Activated CD4-positive, alpha-beta T cell treated with anti-CD3 and anti-CD28 coated beads, Interleukin-2, Interleukin-6, amounts not matched to agents 100 ng/mL and 50 ng/mL, durations not matched to agents 16 hours and 8 hours (primary cell): ENCODE measurements at places on chromosomes 3 and 15.

DNA sequence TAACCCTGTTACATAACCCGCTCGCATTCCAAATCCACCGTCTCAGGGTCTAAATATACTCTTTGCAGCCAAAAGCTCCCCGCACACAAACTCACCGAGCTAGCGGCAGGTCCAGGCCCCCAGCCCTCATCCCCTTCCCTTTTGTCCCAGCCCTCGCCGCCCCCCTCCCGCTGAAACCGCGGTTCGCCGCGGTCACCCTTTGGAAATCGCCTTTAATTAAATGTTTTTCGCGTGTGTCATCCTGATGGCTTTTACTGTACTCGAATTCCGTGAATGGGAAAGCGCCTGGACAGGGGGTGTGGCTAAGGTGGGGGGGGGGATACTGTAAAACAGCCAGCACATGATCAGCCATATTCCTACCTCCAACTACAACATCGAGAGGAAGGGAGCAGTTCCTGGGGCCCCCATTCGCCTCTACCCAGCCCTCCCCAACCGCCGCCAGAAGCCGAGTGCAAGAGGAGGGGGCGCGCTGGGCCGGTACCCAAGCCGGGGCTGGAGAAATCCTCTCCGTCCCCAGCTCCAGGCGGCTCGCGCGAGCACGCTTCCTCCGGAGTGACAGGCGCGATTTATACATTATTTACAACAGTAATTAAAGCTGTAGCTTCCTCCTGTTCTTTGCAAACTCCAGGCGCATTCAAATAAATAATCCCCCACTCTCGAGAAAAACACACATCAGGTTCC lies 1.7 kb downstream of the RORA start:
- DNase-seq: no peak

- no peak for DNase-seq
These were observed 142.8 kb upstream of the ATP2B2 start for GRCh38 chr3:10648181-10648580.

DNA sequence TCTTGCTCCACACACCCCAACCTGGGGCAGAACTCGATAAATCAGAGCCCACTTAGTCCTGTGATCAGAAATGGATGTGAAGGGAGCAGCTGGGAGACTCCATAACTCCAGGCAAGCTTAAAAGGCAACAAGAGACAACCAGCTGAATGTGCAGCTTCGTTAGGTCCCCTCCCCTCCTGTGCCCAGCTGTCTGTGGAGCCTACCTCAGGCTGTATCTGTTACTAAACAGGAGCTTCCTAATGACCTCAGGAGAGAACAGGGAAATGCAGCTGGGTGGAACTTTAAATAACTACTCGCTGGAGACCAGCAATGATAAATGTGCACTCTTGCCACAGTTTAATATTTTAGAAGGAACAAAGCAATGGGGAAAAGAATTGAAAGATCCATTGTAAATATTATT lies 25.9 kb downstream of the SLC9A9 start:
- no peak for DNase-seq

- DNase-seq: no peak
These were observed 27.6 kb upstream of the UBP1 start for GRCh38 chr3:33467786-33468185.

GRCh38 chr3:18024715-18025114 lies 282.3 kb upstream of the TBC1D5 start:
- DNase-seq: no peak

DNA sequence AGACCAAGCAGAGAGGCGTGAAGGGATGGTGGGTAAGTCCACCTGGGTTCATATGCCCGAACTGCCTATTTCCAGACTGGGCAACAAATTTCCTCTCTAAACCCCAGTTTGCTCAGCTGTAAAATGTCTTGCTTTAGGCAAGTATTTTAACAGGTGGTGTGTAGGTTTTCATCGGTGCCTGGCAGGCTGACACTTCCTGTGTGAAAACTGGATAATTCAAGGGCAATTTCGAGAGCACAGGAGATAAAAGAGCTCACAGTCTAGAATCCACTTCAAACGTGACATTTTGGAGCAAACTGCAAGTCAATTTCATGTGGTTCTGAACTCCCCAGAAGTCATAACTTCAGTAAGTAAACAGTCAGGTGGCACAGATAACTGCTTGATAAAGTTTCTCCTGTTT lies 112.2 kb downstream of the OXNAD1 start:
- DNase-seq: peak; percentile 33

GRCh38 chr3:17387108-17387507 lies 355.3 kb downstream of the TBC1D5 start:
- no peak for DNase-seq

- DNase-seq: no peak
These were observed 127.6 kb upstream of the UBE2E2 start for GRCh38 chr3:23075496-23075895.
